ENCODE measurements at places on chromosomes 6 and 20.
A peak's percentile ranks its signal among the peaks of the same experiment; 100 is the strongest.

DNA sequence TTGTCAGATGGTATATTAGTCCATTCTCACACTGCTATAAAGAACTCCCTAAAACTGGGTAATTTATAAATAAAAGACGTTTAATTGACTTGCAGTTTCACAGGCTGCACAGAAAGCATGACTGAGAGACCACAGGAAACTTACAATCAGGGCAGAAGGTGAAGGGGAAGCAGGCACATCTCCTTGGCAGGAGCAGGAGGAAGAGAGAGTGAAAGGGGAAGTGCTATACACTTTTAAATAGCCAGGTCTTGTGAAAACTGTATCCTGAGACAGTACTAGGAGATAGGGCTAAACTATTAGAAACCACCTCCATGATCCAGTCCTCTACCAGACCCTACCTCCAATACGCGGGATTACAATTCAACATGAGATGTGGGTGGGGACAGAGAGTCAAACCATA lies 193.9 kb upstream of the KCNG1 start:
- no peak for DNase-seq

GRCh38 chr6:113558431-113558830 lies 298.7 kb upstream of the MARCKS start:
- no peak for DNase-seq

DNA sequence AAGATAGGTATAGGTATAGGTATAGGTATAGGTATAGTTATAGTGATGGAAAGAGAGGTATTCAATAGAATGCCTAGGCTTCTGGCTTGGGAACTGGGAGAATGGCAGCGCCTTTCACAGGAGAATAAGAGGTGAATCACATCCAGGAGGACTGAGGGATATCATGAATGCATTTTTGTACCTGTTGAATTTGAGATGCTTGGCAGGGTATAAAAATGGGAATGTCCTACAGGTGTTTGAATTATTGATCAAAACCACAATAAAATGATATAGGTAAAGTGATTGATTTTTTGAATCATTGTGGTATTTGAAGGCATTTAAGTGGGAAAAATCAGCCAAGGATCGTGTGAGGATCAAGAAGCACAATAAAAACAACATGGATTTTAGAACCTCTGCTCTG lies 119.2 kb upstream of the ARG1 start:
- no peak for DNase-seq

- DNase-seq: no peak
Measured at GRCh38 chr6:137791281-137792159, 75.5 kb upstream of the TNFAIP3 start.

DNA sequence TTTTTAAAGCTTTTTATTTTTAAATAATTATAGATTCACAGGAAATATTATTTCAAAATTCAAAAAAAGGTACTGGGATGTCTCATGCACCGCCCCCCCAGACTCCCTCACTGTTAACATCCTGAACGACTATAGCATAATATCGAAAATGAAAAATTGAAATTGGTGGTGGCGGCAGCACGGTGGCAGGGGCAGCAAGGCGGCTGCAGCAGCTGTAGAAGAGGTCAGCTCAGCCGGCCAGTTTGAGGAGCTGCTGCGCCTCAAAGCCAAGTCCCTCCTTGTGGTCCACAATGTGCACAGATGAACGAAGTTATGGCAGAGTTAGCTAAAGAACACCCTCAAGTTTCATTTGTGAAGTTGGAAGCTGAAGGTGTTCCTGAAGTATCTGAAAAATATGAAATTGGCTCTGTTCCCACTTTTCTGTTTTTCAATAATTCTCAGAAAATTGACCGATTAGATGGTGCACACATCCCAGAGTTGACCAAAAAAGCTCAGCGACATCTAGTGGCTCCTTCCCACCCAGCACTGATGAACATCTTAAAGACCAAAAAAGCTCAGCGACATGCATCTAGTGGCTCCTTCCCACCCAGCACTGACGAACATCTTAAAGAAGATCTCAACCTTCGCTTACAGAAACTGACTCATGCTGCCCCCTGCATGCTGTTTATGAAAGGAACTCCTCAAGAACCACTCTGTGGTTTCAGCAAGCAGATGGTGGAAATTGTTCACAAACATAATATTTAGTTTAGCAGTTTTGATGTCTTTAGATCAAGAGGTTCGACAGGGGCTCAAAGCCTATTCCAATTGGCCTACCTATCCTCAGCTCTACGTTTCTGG lies 100.8 kb downstream of the FAM217A start:
- DNase-seq: peak; percentile 89

DNA sequence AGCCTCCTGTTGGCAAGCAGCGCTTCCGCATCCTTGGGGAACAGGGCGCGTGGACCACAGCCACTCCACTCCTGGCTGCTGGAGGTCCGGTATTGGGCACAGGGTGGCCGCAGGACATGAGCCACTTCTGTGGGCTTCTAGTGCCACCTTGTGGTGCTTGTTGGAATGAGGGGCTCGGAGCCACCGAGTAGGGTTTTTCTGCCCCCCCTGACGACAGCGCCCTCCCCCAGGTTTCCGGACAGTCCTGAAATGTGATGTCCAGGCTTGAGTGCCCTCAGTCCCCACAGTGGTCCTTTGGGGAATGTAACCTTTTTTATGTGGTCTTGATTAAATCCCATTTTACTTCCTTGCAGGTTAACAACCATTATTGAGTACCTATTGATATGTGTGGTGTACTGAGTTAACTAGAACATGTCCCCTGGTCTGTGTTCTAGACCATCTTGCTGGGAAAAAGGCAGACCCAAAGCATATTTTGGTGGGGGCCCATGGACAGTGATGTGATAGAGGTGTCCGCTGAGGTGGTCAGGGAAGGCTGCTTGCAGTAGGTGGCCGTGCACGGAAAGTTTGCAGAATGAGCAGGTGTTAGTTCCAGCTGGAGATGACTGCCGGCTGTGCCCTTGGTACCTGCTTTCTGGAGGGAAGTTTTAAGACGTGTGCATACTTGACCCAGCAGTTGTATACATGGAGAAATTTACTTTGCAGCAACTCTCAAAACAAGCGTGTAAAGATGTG lies 70.0 kb downstream of the PTPN1 start:
- DNase-seq: peak; percentile 52

DNA sequence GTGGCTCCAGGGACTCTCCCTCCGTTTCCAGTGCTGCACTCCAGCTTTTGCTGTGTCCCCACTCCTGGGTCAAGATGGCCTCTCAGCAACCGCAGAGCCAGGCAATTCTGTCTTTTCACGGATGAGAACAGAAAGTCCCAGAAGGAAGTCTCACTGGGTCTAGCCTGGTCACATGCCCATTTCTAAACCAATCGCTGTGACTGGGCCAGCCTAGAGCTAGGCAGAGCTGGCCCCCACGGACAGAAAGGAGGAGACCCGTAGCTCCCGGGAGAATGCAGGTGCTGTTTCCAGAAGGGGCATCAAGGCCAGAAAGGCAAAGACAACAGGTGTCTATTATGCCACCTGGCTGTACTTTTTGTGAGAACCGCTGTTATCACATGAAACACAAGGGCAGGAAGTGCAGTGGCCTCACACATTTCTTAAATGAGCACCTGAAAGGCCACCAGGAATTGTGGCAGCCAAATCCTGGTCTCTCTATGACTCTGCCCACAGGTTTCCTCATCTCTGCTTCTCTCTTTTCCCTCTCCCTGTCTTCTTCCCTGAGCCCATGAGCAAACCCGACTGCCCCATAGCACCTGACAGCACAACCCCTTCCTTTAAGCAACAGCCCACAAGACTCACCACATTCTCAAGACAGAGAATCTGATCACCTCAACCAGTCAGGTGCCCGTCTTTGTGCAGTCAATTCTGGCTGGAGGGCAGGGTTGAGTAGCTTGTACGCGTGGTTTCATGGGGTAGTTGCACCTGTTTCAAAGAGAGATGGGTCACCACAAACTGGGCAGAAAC lies 37.1 kb upstream of the B4GALT5 start:
- DNase-seq: no peak

DNA sequence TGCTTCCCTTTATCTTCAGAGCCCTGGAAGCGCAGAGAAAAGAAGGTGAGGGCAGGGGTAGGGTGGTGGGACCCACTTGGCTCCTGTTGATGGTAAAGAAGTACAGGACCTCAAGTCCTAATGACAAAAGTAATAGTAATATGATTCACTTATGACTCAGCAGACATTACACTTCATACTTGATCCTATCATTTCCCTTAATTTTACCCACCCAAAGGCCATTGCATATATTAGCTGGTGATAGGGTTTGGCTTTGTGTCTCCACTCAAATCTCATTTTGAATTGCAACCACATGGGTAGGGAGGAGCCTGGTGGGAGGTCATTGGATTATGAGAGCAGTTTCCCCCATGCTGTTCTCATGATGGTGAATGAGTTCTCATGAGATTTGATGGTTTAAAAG lies 880.7 kb downstream of the KIF16B start:
- DNase-seq: no peak

DNA sequence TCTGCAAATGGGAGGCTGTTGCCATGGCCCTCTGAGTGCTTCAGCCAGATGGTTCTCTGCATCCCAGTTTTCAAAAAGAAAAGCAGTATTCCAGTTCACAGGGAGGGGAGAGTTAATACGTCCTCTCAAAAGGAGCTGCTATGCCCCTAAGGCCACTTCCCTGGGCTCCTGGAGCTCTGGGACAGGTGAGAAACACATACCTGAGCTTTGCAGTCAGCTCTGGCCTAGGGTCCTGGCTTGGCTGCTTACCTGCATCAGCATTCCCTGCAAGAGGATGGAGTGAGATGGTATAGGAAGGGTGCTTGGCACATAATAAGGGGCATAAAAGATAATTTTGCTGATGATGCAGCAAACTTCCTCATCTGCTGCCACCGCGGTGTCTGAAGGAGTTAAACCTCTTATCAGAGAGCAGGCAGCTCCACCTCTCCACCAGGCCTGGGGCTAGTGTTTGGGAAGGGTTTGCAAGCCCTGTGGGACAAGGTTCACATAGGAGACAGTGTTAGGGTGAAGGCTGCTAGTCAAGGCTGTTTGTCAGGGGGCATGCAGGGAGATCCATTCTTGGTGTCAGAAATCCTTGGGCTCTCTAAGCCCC lies 62.7 kb downstream of the SLC24A3 start:
- DNase-seq: no peak
